ENCODE measurements at places on chromosomes 2 and 18.

DNA sequence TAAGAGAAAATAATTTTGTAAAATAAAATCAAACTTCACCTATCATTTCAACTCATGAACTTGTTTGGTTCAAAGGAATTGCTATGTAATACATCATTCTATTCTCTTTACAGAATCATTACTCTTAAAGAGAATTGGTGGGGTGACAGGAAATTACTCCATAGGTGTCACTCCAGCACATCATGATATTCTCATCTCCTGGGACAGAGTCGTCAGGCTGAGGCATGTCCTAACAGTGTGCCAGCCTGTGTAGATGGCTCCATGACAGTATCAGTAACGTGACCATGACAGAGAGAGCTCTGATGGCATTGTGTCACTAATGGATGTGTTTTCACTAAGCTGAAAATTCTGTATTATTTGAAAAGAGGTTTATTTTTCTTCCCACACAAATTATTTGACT is 13.9 kb downstream of the SPATS2L start:
- no peaks in the 10 kb centered on the region for H3K27me3 ChIP-seq
- H3K27ac ChIP-seq, result peak overlapping the region; percentile 19

DNA sequence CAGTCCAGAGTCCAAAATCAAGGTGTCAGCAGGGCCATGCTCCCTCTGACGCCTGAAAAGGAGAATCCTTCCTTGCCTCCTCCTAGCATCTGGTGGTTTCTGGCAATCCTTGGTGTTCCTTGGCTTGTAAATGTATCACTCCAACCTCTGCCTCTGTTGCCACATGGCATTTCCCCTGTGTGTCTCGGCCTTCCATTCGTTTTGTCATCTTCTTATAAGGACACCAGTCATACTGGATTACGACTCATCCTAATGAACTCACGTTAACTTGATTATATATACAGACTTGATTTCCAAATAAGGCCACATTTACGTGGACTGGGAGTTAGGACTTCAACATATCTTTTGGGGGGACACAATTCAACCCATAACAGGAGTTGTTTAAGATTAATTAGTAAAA is 15.8 kb downstream of the PMAIP1 start:
- H3K27ac ChIP-seq, result no peak overlapping the region
- H3K36me3 ChIP-seq, result no peaks in the 10 kb centered on the region
- no peak overlapping the region for H3K4me3 ChIP-seq
- H3K4me1 ChIP-seq, result peaks cover 11% of the 10 kb centered on the region
- no peak for DNase-seq
- H3K27me3 ChIP-seq, result no peaks in the 10 kb centered on the region

- H3K27ac ChIP-seq, result no peak overlapping the region
- H3K4me3 ChIP-seq, result no peak overlapping the region
- H3K4me1 ChIP-seq, result peaks cover 18% of the 10 kb centered on the region
- H3K36me3 ChIP-seq, result peaks cover 74% of the 10 kb centered on the region
- DNase-seq, result no peak
- H3K27me3 ChIP-seq, result peaks cover 6% of the 10 kb centered on the region
Observed at GRCh38 chr2:85549095-85549494, 10.1 kb downstream of the MAT2A start.

DNA sequence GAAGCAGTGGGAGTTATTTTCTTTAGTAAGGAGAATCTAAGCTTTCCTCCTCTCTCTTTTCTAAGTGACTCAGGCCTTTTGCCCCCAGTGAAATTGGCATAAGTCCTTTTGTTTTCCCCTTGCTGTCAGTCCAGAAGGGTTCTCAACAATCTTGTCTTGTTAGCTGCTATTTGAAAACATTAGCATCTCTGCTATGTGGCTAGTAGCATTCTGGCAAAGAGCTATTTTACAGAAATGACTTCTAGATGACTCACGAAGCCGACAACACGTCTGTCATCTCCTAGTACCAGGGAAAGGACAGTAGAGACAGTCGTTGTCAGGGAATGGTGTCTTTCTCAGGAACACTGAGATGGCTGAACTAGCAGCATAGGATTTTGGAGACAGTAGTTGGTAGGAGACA is 14.7 kb downstream of the SMARCAL1 start:
- H3K36me3 ChIP-seq, result peaks cover 23% of the 10 kb centered on the region
- H3K4me3 ChIP-seq, result no peak overlapping the region
- DNase-seq, result no peak
- no peaks in the 10 kb centered on the region for H3K27me3 ChIP-seq
- no peaks in the 10 kb centered on the region for H3K4me1 ChIP-seq
- H3K27ac ChIP-seq, result no peak overlapping the region

- DNase-seq, result no peak
- no peaks in the 10 kb centered on the region for H3K36me3 ChIP-seq
- no peaks in the 10 kb centered on the region for H3K27me3 ChIP-seq
- no peak overlapping the region for H3K27ac ChIP-seq
- H3K4me1 ChIP-seq, result no peaks in the 10 kb centered on the region
Observed at GRCh38 chr2:18536100-18536499, 24.4 kb downstream of the RDH14 start.

- no peaks in the 10 kb centered on the region for H3K27me3 ChIP-seq
- H3K4me3 ChIP-seq, result no peak overlapping the region
- H3K27ac ChIP-seq, result no peak overlapping the region
Observed at GRCh38 chr2:191703079-191703725, 25.3 kb downstream of the NABP1 start.

DNA sequence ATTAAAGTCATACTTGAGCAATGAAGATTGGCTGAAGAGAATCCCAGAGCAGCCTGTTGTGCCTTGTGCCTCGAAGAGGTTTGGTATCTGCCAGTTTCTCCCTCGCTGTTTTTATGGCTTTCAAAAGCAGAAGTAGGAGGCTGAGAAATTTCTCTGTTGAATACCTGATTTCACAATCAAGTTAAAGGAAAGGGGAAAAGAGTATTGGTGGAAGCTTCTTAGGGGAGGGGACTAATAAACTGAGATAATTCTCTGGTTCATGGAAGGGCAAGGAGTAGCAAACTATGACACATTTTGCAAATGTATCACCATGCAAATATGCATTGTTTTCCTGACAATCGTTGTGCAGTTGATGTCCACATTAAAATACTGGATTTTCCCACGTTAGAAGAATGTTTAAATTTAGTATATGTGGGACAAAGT is at the start of gene IL1B:
Gene IL1B (minus strand): TSS at position 85 of the 423 bp plus-strand sequence. CDS start 550 bp downstream, outside the sequence.
- DNase-seq, result no peak
- no peaks in the 10 kb centered on the region for H3K27me3 ChIP-seq
- H3K4me3 ChIP-seq, result no peak within 1 kb of the TSS
- no peaks in the 10 kb centered on the region for H3K4me1 ChIP-seq
- H3K36me3 ChIP-seq, result no peaks in the 10 kb centered on the region
- no peak within 1 kb of the TSS for H3K27ac ChIP-seq

- peak overlapping the region; percentile 14 for H3K27ac ChIP-seq
- H3K36me3 ChIP-seq, result no peaks in the 10 kb centered on the region
- no peak overlapping the region for H3K4me3 ChIP-seq
- peaks cover 4% of the 10 kb centered on the region for H3K4me1 ChIP-seq
- no peak for DNase-seq
- no peaks in the 10 kb centered on the region for H3K27me3 ChIP-seq
Observed at GRCh38 chr18:58253871-58254270, 209.8 kb downstream of the NEDD4L start.

- H3K36me3 ChIP-seq, result no peaks in the 10 kb centered on the region
- no peak overlapping the region for H3K4me3 ChIP-seq
- no peaks in the 10 kb centered on the region for H3K4me1 ChIP-seq
Observed at GRCh38 chr2:22485486-22485885, 899.5 kb upstream of the KLHL29 start.

DNA sequence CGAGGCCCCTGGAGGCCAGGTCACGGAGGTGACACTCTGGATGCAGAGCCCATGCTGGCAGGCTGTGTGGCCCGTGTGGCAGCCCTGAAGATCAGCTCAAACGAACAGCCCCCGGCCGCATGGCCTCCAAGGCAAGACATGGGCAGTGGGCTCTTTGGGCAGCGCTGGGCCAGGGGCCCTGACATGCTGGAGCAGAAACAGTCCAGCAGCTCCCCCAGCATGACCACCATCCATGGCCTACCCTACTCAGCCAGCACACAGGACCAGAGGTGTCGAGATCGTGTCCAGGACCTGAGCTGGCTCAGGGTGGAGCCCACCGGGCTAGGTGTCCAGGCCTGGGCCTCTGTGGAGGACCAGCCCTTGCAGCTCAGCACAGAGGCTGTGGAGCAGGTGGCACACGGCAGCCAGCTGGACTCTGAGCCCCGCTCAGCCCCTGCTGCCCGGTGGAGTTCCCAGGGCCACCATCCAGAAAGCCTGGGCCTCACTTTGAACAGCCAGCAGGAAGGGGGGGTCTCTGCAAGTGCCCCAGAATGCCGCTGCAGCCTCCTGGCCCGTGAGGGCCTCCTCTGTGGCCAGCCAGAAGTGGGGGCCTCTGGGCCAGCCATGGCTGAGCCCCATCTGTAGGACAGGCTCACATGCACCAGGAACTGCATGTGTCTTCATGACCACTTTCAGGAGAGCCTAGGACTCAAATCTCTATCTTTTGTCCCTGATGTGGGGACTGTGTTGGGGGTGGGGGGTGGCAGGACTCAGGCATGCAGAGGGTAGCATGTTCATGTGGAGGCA is 8.9 kb downstream of the AMER3 start:
- H3K36me3 ChIP-seq, result no peaks in the 10 kb centered on the region
- H3K27me3 ChIP-seq, result 0 out of 2 replicates have a peak, but pooled peaks cover 11% of the 10 kb centered on the region
- H3K4me1 ChIP-seq, result no peaks in the 10 kb centered on the region
- no peak overlapping the region for H3K4me3 ChIP-seq

DNA sequence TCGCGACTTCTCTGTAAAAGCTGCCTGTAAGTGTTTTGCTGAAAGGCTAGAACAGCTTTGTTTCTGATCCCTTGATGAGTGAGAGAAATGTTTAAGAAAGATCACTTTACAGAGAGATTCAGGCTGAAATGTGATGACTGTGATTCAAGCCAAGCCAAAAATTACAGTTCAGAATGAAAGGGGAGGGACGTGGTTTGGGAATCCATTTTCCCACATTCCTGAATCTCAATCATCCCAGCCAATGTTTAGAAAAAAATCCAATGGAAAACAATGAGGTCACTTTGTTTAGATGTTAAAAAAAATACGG is 416.7 kb downstream of the ARHGAP15 start:
- H3K27me3 ChIP-seq, result no peaks in the 10 kb centered on the region
- H3K36me3 ChIP-seq, result no peaks in the 10 kb centered on the region
- H3K4me3 ChIP-seq, result peak overlapping the region; percentile 15
- H3K4me1 ChIP-seq, result peaks cover 11% of the 10 kb centered on the region

DNA sequence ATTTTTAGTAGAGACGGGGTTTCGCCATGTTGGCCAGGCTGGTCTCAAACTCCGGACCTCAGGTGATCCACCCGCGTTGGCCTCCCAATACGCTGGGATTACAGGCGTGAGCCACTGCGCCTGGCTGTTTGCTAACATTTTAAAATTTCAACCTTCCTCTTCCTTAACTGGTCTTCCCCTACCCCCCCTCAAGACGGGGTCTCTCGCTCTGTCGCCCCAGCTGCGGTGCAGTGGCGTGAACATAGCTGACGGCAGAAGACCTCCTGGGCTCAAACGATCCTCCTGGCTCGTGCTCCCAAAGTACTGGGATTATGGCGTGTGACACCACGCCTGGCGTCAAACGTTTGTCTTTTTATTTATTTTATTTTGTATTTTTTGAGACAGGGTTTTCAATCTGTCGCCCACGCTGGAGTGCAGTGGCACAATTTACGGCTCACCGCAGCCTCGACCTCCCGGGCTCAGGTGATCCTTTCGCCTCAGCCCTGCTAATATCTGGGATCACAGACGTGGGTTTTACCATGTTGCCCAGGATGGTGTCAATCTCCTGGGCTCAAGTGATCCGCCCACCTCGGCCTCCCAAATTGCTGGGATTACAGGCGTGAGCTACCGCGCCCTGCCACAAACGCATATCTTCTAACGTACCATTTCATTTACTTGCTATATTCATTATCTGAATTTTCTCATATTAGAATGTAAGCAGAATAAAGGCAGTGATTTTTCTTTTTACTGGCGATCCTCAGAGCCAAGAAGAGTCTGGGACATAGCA is 984 bp upstream of the MSH2 start:
- no peaks in the 10 kb centered on the region for H3K4me1 ChIP-seq
- DNase-seq, result no peak
- H3K4me3 ChIP-seq, result peak overlapping the region; percentile 90
- H3K36me3 ChIP-seq, result peaks cover 12% of the 10 kb centered on the region
- H3K27ac ChIP-seq, result peak overlapping the region; percentile 80

DNA sequence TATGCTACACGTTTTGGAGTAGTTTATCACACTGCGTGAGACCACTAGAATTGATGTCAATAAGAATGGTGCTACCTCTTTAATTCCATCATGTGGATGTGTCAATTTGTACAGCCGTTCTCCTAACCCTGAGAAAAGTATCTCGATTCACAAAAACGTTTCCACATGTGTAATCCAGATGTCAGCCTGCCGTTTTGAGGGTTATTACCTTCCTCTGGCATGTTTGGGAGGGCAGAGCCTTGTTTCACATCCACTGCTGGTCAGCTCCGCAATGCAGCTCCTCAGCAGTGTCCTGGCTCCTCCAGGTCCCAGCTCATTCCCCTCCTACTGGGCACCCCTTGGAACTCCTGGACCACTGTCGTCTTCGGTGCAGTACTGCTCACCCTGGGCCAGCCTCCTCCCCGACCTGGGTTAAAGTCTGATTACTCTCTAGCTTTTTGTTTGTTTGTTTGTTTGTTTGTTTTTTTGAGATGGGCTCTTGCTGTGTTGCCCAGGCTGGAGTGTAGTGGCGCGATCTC is 34.6 kb downstream of the COPS7B start:
- no peaks in the 10 kb centered on the region for H3K36me3 ChIP-seq
- H3K27me3 ChIP-seq, result no peaks in the 10 kb centered on the region
- no peak overlapping the region for H3K27ac ChIP-seq
- no peak overlapping the region for H3K4me3 ChIP-seq
- no peak for DNase-seq

DNA sequence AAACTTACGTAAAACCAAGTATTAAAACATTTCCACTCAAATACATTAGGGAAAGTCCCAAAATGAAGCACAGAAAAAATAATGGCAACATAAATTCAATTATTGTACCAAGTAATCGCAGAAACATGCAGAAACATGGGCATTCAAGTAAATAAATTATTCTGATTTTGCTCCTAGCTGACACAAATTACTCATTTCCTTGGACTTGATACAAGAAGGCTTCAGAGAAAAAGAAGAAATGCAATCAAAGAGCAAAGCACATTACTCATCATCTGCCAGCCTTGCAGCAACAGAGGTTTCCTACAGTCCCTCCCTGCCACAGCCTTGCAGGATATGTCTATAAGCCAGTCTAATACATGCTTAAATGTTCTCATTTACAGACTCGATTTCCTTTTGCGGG is 439.8 kb upstream of the LYPD1 start:
- no peak for DNase-seq
- no peaks in the 10 kb centered on the region for H3K36me3 ChIP-seq
- no peak overlapping the region for H3K27ac ChIP-seq
- H3K27me3 ChIP-seq, result peaks cover 4% of the 10 kb centered on the region
- H3K4me3 ChIP-seq, result no peak overlapping the region
